ENCODE measurements at places on chromosomes 6 and 20.

- DNase-seq, result no peak
These were observed 69.8 kb downstream of the CDC40 start for GRCh38 chr6:110250058-110250457.

GRCh38 chr6:129448965-129449364 is 261.0 kb downstream of the ARHGAP18 start:
- no peak for DNase-seq

GRCh38 chr6:157033428-157034140 is 256.4 kb downstream of the ARID1B start:
- no peak for DNase-seq

DNA sequence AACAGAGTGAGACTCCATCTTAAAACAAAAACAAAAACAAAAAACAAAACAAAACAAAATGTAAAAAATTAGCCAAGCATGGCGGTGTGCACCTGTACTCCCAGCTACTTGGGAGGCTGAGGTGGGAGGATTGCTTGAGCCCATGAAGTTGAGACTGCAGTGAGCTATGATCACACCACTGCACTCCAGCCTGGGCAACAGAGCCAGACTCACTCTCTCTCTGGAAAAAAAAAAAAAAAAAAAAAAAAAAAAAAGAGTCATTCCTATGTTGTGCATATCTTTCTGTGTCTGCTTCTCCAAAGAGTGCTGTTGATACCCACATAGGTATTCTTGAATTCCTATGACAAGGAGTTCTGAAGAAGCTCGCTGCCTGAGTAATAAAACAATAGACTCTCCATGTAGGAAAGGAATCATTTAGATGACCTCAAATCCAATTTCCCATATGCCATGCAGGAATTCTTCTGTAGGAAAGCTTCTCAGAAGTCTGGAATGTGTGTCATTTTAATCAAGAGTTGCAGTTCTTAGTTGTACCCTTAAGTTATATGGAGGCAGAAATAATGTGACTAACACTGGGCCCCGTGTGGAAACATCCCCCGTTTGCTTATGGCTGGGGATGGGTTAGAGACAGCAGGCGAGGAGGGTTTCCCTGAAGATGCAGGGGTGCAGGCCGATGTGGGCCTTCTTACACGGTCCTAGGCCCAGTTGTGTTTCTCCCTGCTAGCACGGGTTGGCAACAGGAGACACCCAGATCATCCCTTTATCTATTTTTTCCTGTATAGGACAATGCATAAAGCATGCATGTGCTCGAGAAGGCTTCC is 79.4 kb downstream of the ZDHHC14 start:
- no peak for DNase-seq

DNA sequence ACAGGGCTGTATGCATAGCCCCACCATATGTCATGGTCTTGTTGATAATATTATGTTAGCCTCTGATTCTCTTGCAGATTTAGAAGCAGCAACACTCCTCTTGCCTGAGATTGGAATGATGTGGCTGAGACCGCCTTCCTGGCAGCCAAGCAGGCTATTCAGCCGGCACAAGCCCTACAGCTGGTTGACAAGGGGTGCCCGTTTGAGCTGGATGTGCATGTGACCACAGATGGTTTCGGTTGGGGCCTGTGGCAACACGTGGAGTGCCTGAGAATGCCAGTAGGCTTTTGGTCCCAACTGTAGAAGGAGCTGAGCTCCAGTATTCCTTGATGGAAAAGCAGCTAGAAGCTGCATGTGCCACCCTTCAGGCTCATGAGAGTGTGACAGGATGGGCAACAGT is 303.6 kb upstream of the POU3F2 start:
- DNase-seq, result no peak

DNA sequence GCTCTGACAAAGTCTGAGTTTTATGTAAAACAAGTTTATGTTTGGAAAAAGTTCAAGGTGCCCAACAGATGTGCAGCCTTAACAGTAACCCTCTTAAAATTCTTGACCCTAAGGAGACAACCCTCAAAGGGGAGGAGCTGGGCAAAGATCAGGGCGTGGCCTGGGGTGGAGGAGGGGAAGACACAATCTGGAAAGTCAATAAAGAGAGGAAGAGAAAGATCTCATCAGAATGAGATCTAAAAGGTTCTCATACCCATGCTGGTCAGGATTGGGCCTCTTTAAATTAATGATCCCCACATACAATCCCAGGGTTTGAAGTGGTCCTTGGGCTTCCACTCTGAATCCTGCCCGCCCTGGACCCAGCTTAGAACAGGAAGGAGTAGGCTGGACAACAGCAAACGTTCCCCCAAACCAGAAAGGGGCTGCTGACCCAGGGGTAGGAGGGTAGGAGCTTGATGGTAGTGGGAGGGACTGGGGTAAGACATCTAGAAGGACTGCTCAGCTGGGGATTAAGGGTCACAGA is 33.0 kb downstream of the FOXP4 start:
- no peak for DNase-seq

GRCh38 chr6:166335378-166336302 is 6.7 kb downstream of the SFT2D1 start:
- DNase-seq, result no peak

DNA sequence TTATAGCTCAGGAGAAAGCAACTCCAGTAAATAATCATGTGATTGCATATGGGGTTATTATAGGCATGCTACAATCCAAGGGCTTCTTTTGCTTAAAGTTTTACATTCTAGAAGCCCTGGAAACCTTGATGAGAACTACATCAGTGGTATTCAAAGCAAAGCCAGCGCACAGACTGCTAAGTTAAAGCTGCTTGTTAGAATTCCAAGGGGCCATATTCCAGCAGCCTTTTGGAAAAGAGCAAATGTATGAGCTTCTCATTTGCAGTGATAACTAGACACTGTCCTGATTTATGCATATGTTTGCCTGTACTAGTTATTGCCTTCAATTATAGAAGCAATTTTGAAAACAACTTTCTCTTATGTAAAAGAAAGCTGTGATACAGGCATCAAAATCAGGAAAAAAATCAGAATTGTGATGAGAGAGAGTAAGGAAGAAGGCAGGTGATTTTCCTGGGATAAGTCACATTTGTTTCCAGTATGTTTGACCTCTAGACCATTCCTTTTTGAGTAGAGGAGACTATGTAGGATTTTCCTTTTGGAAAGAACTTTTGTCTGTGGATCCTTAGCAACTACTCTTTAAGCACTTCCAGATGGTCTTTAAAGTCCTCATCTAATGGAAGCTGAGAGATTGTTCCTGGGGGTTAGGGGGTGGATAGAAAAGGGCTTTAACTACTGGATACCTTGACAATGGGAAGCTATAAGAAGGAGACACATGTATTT is 159.2 kb downstream of the PLCB4 start:
- no peak for DNase-seq

DNA sequence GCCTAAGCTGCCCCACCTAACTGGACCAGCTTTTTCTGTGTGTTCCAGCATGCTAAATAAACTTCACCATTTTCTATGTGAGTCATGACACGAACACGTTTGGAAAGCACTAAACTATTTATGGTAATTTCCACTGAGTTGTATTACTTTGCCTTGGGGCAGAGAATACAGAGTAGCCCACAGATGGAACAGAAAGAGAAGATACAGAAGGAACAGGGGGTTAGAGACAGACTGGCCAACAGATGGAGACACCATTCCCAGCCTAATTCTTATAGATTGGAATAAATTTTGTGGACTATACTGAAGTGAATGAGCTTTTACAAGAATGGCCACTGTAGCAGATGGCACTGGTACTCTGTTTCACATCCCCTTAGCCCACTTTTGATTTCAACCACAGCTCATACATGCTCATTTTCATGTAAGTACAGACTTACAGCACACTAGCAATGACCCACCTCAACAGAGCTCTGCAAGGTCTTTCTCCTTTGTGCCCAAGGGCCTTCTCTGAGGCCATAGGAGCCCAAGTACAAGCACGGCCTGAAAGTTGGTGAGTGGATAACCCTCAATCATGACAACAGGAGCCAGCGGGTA is 13.1 kb upstream of the NT5DC1 start:
- no peak for DNase-seq

- DNase-seq, result no peak
These were observed 4.1 kb upstream of the TBC1D32 start for GRCh38 chr6:121338366-121338765.

GRCh38 chr6:119541132-119541905 is 191.8 kb upstream of the MAN1A1 start:
- DNase-seq, result no peak

GRCh38 chr6:109370336-109370735 is 11.9 kb downstream of the CD164 start:
- DNase-seq, result no peak

GRCh38 chr6:156425359-156426020 is 351.7 kb upstream of the ARID1B start:
- DNase-seq, result no peak

GRCh38 chr6:169906004-169906687 is 154.7 kb downstream of the ERMARD start:
- no peak for DNase-seq

DNA sequence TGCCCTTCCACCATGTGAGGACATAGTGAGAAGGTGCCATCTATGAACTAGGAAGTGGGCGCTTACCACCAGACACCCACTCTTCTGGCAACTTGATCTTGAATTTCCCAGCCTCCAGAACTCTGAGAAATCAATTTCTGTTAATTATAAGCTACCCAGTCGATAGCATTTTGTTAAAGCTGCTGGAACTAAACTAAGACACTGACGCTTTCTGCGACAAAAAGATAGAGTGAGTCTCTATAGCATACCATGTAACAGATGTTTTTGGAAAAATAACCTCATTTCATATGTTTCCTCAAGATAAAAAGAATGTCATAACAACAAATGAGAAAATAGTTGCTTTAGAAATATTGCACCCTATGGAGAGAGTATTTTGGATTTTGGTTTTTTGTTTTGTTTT is 15.4 kb upstream of the SMIM13 start:
- DNase-seq, result no peak

DNA sequence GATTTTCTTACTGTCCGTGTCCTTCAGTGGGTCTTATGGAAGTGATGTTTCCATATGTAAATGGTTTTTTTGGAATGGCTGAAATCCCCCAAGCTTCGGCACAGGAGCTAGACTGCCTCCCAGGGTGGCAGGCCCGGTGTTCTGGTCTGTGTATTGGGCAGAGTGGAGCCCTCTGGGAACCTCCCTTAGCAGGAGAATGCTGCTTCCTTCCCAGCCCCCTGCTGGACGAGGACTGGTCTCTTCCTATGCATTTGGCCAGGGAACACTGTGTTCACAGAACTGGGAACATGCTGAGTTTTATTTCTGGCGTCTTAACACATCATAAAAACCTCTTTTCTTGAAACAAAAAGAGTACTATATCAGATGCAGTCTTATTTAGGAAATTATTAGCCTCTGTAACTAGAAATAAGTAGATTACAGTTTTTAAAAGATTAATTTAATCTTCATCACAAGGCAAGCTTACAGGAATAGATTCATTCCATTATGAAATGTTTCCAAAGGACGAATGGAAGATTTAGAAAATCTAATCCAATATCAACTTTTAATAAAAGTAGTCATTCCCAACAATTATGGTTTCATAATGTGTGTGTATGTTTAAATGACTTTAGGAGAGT is 56.6 kb downstream of the SYTL3 start:
- no peak for DNase-seq

DNA sequence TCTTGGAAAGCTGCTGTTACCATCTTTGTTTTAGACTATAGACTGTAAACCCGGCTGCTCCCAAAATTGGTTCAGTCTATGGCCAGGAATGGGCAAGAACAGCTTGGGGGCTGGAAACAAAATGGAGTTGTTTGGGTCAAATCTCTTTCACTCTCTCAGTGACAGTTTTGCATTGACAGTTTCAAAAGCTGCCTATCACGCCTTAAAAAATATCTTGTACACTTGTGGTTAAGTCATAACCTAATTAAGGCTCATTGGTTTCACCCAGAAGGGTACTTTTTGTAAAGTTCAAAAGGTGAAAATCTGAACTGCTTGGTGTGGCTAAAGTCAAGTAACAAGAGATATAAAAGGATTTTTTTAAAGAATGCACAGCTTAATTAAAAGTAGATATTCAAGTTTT is 76.1 kb upstream of the PRL start:
- DNase-seq, result no peak

GRCh38 chr6:17096096-17096495 is 5.8 kb upstream of the STMND1 start:
- DNase-seq, result no peak

GRCh38 chr6:47162793-47163192 is 120.7 kb upstream of the ADGRF1 start:
- no peak for DNase-seq

DNA sequence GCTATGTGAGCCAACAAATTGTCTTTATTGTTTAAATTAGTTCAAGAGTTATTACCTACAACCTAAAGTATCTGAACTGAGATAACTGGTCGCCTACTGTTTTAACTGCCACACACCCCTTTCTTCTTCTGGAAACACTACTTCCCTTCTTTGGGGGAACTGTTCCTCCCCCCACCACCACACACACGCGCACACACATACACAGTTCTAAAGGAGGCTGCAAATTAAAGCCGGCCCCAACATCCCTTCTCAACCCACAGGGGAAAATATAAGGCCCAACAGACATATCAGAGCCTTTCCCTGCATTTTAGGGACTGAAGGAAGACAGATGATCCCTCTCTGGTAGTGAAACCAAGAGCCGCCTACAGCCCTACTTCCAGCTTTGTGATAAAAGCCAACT is 348.0 kb upstream of the JARID2 start:
- DNase-seq, result no peak

DNA sequence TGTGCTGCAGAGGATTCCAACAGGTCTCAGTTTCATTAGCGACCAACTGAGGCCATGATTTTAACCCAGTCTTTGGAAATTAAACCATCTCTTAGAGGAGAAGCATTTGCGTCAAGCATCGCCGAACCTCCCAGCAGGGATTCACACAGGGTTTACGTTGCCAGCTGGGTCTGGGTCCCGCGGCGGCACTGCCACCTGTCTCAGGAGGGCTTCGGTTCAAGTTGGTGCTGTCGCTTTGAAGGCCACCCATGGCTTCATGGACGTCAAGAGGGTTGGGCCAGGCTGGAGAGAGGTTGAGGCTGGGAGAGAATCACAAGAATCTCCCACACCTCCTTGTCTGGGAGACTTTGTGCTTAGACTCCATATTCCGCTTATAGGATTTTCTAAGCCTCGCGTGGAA is 43.0 kb upstream of the FRMD1 start:
- DNase-seq, result no peak

DNA sequence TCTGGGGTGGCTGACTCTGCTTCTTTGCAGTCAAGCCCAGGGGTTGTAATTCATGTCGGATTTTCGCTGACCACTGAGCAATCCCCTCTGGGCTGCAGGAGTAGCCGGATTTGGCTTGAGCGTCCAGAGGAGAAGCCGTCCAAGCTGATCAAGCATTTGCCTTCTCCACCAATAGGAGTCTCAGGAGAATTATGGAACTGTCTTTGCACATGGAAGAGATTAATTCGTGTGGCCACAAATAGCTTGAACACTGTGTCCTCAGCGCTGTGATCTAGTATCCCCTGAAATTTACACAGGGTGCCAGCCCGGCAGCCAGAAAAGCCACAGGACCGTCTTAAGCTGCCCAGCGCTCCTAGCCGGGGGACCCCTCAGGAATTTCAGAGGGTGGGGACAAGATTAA is 37.1 kb downstream of the EYA2 start:
- no peak for DNase-seq

- no peak for DNase-seq
These were observed 50.7 kb downstream of the FAM8A1 start for GRCh38 chr6:17650656-17651309.

Measured in iPS DF 6.9 (cell line).